ENCODE measurements at places on chromosomes 13 and 19.

- no peak for DNase-seq
Observed at GRCh38 chr19:8504919-8505318, 2.5 kb upstream of the PRAM1 start.

- no peak for DNase-seq
Observed at GRCh38 chr19:1809678-1810077, 2.4 kb downstream of the ATP8B3 start.

GRCh38 chr13:44426461-44426860 lies 52.8 kb downstream of the SERP2 start:
- no peak for DNase-seq

DNA sequence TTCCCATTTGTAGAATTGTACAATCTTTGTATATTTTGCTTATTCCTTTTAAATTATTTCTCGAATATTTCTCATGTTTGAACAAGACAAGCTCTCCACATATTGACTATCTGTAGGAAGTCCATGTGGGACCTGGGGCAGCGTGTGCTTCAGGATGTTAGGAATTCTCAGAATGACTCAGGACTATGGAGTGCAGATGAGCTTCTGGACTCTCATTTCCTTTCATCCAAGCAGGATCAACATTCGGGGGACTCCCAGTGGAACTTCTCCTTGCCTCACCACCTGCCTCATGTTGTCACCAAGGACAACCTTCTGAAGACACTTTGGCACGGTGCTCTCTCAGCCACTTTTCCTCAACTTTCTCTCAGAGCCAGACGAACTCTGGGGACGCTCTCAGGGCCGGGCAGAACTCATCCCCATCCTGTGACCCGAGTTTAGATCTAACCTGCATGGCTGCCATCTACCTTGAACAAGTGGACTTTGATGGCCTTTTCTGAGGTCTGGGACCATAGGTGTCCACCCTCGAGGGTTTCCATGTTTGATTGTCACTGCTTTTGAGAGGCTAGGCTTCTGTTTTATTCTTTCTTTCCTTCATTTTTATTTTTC lies 441.7 kb downstream of the IRS2 start:
- no peak for DNase-seq

GRCh38 chr19:49968279-49968922 lies 7.4 kb upstream of the SIGLEC11 start:
- no peak for DNase-seq

DNA sequence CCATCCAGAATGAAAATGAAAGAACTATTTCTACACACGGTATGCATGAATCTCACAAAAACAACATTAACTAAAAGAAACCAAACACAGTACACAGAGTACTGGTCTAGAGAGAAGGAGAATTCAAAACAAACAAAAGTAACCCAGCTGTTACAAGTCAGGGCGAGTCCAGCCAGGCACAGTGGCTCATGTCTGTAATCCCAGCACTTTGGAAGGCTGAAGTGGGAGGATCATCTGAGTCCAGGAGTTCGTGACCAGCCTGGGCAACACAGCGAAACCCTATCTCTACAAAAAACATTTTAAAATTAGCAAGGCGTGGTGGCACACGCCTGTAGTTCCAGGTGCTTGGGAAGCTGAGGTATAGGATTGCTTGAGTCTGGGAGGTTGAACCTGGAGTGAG lies 1.7 kb upstream of the PSMC4 start:
- peak; percentile 46 for DNase-seq

DNA sequence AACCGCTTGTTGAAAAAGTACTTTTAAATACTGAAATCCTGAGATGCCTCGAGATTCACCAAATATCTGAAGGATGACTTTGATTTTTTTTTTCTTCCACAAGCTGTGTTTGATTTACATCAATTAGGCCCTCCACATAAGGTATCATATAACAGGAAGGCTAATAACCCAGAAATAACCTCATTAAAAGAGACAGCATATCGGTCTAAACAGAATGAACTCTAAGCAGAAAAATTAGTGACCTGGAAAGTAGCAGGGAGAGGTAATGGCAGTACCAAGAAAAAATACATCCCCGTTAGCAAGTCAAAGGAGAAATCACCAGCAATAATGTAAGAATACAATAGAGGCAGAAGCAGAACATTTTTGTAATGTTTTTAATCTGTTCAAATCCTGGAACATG lies 452.4 kb upstream of the TSHZ3 start:
- no peak for DNase-seq

GRCh38 chr19:58089846-58090245 lies 8.2 kb downstream of the ZSCAN18 start:
- no peak for DNase-seq

DNA sequence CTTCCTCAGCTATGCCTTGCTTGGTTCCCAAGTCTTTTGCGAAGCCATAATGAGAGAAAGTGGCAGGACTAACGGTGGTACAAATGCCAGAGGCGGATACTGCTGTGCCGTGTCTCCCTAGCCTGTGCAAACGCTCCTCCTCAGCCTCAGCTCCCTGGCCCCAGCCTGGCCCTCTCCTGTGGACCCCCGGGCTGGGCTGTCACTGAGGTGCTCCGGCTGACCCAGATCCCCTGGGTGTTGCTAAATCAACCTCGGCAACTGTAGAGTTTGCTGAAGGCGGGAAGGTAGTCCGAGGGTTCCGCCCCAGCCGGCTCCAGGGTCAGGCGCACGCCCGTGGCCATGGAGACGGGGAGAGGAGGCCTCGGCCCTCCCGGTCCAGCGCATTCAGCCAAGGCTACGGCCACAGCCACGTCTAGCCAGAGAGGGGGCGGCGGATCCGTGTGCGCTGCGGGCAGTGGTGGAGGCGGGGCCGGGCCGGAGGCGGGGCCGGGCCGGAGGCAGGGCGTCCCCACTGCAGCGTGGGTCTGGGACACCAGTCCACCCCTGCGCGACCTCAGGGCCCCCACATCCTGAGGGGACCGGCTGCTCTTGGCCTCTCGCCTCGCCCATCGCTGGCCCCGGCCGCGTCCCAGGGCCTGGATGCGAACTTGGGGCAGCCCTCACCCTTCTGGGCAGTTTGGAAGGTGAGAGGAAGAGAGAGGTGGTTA lies 16.4 kb upstream of the ZNF492 start:
- DNase-seq: no peak

DNA sequence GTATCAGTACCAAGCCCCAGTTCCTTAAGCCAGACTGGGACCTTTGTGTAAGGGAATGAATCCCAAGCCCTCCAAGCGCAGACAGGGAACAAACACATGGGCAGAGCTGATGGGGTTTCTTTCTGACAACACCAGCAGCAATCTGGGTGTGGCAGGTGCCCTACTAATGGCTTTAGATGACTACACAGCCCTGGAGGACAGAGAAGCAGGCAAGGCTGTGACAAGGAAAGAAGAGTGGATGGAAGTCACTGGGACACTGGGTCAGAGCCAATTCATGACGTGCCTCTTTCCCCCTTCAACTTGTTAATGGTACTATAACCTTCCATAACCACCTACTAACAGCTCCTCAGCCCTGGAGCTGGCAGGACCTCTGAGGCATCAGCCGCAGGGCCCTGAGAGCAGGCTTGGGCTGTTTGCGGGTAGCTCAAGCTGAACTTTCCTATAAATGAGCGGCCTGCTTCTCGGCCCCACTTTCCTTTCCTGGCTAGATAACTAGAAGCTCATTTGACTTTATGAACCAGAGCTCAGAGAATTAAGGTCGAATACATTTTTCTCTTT lies 38.9 kb downstream of the RASL11A start:
- DNase-seq: no peak

DNA sequence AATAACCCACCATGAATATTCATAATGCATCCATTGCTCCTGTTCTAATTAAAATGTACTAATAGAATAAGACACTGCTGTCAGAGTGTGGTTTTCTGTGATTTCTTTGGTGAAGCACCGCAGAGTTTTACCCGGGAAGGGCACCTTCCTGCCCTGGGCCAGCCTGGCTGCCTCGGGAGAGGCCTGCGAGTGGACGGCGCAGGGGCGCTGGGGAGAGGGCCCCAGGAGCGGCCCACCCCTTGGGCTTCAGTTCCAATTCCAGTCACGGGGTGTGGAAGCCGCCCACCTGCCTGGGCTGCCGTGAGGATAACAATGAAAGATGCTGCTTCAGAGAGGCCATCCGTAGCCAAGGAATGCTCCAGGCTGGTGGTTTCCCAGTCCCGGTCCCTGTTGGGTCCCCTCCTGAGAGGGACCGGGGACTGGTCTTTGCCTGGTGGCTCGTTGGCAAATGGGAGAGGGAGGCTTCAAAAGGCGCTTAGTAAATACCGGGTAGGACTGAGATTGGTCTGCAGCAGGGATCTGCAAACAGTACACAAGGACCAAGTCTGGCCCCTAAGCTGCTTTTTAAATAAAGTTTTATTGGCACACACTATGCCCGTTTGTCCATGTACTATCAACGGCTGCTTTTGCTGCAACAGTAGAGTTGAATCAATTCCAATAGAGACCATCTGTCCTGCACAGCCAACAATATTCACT lies 18.0 kb downstream of the TCF3 start:
- no peak for DNase-seq

GRCh38 chr13:19239114-19239860 lies 57.7 kb upstream of the TUBA3C start:
- DNase-seq: no peak

DNA sequence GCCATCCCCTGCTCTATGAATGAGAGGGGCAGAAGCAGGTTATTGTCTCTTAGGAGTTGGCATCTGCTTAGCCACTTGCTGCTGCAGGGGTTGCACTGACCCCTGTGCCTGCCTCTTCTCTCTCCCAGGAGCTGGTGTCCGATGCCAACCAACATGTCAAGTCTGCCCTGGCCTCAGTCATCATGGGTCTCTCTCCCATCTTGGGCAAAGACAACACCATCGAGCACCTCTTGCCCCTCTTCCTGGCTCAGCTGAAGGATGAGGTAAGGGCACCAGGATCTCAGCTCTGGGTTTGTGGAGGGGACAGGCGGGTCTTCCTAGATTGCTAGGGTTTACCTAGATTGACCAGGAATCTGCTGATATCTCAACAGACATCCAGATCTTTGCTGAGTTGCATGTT lies 26.5 kb downstream of the PPP2R1A start:
- no peak for DNase-seq

DNA sequence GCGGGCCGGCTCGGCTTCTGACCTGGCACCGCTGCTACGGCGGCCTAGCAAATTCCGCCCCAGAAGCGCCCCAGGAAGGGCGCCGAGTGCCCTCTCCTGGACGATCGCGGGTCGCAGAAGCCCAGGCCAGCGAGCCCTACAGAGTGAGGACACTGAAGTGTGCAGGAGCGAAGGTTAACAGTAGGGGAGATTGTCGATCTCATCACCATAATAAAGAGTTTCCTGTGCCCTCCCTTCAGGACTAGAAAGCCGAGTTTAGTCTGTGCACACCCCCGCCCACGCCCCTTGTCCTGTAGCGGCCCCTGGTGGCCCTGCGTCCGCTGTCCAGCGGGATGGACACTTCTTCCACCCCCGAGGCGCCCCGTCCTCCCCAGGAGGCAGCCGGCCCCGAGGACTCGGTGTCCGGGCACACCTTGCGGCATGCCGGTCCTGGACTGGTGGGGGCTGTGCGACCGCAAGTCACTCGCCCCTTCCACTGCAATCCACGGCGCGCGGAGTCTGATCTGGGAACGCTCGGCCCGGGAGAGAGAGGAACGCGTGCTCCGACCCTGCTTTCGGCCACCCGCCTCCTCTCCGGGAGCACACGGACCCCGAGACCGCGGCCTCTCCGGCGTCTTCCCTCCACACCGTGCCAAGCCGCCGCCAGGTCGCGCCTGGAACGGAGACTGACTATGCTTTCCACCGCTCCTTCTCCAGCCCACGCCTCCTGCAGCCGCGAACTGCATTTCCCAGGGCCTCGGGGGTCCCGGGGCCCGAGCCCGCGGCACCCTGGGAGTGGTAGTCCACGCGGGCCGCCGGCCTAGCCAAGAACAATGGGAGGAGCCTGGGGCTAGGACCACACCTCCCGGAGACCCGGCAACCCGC lies 770 bp upstream of the KMT2B start:
- peak; percentile 94 for DNase-seq

GRCh38 chr13:81779876-81780275 lies 1439.0 kb upstream of the SPRY2 start:
- DNase-seq: no peak

DNA sequence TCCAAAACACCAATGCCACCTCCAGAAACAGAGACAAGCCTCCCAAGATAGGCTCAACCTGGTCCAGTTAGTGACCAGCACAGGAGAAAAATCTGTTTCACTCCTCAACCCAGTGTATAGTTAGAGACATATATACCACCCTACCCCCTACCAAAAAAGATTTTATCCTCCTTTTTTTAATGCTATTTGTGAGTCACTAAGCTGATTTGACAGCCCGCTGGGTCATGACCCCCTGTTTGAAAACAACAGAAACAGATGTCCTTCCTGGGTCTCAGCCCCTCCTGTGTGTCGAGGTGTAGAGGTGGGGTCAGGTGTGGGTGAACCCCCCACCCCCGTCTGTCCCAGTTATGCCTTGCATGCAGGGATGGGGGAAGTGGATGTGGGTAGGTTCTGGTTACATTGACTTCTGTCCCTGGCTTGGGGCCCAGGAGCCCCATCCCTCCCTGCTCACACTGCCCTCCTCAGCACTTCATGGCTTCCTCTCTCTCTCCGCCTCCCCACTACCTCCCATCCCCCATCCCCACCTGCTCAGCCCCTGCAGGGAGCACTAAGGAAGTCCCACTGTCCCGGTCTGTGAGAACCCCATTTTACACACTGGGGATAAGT lies 14.0 kb upstream of the TOMM40 start:
- no peak for DNase-seq

GRCh38 chr13:76646946-76647345 lies 239.3 kb downstream of the KCTD12 start:
- DNase-seq: no peak

DNA sequence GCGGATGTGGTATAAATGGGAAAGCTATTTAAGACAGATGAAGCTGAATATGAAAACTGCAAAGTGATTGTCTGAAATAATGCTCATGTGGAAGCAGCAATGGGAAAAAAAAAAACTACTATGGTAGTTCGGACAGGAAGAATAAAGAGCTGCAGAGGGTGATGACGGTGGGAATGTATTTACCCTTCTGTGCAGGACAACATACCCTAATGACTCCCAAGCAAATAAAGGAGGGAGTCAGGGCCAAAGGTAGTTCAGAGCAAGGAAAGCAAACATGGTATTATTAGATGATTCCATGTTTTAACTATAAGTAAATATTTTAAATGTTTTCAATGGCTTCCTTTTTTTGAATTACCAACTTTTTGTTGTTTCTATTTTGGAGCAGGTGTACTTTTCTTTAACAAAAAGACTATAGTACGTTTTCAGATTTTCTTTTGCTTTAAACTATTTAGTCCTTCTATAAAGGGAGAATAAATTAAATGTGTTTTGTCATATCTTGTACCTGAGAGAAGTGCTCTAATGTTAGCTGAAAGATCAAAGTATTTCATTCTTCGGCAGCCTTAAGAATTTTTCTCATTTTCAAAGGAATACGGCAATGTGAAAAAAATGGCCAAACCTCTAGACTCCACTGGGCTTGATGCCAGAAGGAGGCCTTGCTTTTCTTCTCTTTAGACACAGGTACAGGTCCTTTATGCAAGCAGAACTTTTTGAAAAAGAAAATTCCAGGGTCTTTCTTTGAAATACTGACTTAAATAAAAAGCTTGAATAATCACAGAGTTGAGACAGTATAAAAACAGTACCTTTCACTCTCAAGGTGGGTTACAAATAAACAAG lies 67.8 kb upstream of the ZDHHC20 start:
- no peak for DNase-seq

DNA sequence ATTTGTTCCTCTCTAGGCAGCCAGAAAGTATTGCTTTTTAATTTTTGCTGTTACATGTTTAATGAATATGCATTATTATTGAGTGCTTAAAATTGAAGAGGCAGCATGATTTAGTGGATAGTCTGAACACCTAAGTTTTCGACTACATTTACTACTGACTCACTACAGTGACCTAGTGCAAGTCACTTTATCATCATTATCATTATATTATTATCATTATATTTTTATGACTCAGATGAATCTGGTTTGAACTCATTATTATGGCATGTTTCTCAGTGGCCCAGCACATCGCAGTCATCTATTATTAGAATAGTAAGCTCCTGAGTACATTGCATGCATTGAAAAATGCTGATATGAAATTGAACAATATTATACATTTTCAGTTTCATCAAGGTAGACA lies 351.2 kb upstream of the PRR20A start:
- no peak for DNase-seq

Data from Caki2 (cell line).